ENCODE measurements at places on chromosomes 16 and 17.

DNA sequence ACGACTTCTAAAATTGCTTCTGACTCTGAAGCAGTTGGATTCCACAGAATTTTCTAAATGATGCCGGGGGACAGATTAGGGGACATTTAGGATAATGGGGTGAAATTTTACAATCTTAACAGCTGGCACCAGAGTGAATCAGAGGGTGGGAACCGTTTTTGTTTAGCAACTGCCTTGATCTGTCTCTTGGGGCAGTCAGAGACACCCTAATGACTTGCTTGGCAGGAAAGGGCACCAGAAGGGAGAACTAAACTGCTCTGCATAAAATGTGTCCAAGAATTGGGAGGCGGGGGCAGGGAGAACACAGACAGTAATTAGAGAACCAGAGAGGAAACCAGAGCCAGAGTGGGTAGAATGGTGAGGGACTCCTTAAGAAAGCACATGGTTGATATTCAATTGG is 6.1 kb upstream of the ABCC12 start:
- no peak for DNase-seq

DNA sequence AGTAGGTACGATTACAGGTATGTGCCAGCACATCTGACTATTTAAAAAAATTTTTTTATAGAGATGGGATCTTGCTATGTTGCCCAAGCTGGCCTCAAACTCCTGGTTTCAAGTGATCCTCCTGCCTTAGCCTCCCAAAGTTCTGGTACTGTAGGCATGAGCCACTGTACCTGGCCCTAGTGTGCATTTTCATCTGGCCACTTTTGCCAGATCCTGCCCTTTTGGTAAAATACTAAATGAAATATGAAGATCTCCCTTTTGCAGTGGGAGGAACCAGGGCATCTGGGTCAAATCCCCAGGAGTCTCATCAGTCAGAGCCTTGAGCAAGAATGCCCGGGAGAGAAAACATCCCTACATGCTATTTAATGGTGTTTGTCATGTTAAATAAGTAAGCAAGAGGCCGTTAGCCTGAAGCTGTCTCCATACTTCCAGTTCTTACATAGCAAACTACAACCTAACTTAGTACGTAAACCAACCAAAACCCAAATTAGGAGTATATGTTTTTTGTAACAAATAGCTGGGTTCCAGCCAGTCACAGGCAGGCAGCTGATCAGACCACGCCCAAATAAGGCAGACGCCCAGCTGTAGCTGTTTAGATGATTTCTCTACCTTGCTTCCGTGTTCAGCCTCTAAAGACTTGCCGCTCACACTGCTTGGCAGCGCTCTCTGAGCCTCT is 46.5 kb upstream of the CLEC18A start:
- no peak for DNase-seq

DNA sequence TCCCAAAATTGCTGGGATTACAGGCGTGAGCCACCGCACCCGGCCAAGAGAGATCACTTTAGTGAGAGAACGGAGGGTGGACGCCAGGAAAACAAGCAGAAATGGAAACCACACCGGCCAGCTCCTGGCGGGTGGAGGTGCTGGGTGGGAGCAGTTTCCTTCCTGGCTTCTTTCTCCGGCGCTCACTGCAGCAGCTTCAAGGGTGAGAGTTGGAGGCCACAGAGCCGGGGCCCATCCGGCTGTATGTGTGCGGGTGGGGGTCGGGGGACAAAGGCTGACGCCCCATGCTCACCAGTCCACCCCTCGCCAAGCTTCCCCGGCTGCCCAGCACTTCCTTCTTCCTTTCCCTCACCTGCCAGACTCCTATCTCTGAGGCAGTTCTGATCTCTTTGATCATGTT is 13.5 kb upstream of the BHLHA9 start:
- DNase-seq, result no peak

- no peak for DNase-seq
Measured at GRCh38 chr17:5629128-5629527, 44.8 kb upstream of the NLRP1 start.

DNA sequence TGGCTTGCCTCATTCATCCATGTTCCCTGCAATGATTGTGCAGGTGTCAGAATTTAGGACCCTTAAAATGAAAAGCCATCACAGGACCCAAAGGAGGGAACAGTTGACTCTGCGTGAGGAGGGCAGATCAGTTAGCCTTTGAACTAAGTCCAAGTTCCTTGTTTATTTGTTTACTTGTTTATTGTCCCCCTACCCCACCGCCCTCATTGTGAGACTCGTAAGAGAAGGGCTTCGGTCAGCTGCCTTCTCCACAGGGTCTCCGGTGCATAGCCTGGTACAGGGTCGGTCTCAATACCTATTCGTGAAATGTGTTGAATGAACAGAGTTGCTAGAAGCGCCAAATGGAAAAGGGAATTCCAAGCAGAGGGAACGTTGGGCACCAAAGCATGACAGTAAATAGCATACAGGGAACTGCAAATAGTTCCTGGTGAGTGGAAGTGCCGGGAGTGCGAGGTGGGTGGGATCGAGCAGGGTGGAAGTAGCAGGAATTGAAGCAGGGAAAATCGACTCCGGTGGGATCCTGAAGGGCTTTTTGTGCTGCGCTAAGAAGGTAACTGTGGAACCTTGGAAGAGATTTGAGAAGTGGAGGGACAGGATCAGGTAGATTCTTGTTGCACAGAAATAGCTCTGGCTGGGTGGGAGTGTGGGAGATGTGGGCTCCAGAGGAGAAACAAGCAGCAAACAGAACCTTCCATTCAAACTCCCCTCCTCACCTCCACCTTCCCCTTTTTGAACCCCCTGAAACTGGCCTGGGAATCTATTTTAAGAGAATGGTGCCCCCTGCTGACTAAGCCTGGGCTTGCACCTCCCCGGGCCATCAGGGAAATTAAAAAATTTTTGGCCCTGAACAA is 12.7 kb downstream of the SLC35B1 start:
- DNase-seq, result no peak
